ENCODE measurements at places on chromosomes 1 and 21.
A peak's percentile ranks its signal among the peaks of the same experiment; 100 is the strongest.

DNA sequence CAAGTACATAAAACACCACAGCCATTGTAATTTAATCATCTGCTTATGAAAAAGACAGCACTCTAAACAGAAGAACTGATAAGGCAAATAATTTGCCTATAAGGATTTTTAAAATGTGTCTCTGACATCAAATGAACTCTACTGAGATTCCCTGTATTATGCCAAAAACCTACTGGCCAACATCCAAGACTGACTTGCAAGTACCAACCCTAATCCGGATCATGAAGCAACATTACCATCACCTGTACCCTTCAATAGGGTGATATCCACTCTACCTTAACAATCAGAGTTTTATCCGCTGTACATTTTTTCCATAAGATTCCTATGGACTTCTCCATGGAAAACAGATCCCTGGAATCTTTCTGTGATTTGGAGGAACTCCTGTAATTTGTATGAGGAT is 4.6 kb downstream of the RGS7 start:
- DNase-seq: no peak

DNA sequence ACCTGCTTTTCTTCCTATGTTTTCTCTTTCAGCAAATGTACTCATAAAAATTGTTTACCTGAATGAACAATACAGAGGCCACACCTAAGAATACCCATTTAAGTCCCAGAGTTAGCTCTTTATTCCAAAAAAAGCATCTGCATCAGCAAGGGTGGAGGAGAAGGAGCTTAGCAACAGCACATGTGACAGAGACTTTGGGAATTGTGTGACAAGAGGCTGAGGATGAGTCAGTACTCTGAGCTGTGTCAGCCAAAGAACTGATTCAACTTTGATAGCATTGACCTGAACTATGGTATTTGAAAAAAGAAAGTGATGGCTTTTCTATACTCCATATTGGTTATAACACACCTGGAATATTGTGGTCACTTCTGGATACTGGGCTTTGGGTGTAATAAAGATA is 162.7 kb downstream of the ZNF648 start:
- DNase-seq: no peak

DNA sequence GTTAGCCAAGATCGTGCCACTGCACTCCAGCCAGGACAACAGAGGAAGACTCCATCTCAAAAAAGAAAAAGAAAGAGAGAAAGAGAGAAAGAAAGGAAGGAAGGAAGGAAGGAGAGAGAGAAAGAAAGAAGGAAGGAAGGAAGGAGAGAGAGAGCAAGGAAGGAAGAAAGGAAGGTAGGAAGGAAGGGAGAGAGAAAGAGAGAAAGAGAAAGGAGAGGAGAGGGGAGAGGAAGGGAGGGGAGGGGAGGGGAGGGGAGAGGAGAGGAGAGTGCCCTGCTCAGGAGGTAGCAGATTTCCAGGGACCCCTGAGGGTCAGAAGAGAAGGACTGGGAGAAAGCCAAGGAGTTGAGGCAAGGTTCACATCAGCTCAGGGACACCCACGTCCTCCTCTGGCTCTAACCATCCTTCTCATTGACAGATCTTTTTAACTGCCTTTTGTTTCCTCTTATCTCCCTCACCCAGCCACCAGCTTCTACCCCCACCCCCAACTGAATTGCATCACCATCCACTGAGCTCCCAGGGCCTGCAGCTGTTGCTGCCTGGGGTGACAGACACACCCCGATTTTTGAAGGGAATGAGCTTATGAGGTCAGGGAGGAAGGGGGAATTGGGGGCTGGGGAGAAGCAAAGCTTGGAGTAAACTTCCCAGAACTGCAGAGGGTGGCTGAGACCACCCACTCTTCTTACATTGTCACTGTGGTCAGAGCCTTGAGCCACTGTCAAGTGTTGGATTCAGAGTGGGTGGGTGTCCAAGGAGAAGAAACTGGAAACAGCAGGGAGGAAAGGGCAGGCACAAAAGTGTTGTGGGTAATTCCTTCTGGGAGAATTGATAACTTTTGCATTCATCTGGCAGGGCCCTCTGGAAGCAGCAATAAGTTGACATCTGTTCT is 91.6 kb downstream of the GLUL start:
- peak; percentile 61 for DNase-seq

- DNase-seq: no peak
Observed at GRCh38 chr1:248793592-248793991, 32.1 kb downstream of the SH3BP5L start.

- peak; percentile 36 for DNase-seq
Observed at GRCh38 chr1:53328541-53329499, 950 bp upstream of the LRP8 start.

- DNase-seq: no peak
Observed at GRCh38 chr1:99638853-99639252, 7.1 kb upstream of the PALMD start.

DNA sequence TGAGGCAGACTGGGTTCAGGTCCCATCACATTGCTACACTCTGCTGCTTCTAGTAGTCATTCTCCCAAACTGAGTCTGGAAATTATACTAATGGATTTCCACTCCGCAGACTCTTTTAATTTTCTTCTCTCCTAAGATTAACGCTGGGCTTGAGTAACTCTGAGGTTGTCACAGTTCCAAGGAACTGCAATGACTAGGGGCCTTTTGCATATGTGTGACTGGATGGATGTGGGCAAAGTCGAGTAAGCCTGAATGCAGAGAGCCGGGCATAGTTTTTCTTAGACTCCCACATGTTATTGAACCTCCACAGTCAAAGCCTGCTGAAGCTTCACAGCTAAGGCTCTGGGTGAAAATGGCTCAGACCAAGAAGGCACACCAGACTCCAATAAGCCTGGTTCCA is 160.9 kb upstream of the PROX1 start:
- DNase-seq: no peak

Measured in lower lobe of right lung (tissue), 2 donors.